ENCODE measurements at places on chromosomes 1 and 21.

DNA sequence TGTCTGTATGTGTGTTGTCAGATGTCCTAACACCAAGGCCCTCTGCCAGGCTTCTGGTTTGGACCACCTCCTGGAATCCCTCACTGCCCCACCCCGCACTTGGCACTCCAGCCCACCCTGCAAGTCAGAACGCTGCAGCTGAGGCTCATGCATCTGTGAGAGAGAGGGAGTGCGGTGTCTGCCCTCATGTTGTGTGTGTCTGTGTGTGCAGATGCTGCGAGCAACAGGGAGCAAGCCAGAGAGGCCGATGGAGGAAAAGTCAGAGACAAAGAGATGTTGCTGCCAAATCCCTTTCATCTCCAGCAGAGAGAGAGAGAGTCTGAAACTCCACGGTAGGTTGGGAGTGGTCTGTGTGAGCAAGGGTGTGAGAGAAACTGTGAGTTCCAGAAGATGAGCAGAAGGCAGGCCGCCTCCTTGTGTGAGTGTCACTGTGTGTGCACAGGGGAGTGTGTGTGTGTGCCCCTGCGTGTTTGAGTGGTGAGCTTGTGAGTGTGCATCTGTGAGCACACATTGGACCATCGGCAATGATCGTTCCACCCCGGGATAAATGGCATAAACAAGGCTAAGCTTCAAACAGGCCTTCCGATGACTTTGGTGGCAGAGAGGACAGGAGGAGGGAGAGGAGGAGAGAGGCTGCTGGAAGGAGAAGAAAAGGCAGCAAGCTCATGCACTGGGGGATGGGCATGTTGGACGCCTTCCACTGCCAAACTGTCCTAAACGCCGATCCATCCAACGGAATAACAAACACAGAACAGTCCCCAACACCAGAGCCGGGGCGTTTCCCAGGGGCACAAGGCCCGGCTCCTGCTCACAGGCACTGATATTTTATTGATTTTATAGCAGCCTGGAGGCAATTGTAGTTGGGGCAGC lies 99.2 kb upstream of the GRIK3 start:
- no peak for DNase-seq

- no peak for DNase-seq
These were observed 35.7 kb upstream of the CAP1 start for GRCh38 chr1:40004857-40005256.

DNA sequence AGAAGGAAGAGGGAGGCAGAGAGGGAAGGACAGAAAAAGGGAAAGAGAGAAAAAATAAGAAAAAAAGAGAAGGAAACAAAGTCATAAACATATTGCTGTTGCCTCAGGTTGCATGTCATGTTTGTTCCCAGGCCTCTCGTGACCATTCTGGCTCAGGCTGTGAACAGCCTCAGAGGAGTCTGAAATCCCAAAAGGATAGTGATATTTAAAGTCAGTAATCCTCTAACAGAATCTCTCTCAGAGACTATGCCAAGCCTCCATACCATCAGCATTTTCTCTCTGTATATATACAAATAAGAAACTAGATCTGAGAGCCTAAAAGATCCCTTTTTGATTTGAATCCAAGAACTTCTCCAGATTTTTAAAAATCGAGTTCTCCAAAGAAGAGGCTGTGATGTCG lies 35.2 kb downstream of the GORAB start:
- DNase-seq: no peak

- DNase-seq: peak; percentile 30
These were observed 63.4 kb upstream of the NEK2 start for GRCh38 chr1:211738691-211739301.

GRCh38 chr1:56295949-56296929 lies 283.1 kb downstream of the PLPP3 start:
- DNase-seq: no peak

DNA sequence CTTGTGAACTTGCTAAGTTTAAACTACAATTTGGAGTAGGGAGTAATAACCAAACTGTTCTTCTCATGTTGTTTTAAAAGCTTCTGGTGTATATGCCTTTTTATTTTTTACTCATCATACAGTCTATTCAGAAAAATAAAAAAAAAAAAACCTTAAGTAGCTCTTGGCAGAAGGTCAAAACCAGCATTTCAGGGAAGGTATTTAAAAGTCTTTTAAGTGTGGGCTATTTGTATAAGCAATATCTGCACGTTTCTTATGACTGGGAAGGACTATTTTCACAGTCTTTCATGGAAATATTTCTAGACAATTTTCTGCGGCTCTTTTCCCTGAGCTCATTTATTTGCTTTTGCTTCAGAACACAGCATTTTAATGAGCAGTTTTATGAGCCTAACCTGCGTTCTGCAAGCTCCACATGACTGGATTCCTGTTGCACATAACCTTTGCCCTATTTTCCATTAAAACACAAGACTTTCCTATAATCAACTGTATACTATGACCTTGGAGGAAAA lies 60.9 kb upstream of the C1orf105 start:
- DNase-seq: no peak

DNA sequence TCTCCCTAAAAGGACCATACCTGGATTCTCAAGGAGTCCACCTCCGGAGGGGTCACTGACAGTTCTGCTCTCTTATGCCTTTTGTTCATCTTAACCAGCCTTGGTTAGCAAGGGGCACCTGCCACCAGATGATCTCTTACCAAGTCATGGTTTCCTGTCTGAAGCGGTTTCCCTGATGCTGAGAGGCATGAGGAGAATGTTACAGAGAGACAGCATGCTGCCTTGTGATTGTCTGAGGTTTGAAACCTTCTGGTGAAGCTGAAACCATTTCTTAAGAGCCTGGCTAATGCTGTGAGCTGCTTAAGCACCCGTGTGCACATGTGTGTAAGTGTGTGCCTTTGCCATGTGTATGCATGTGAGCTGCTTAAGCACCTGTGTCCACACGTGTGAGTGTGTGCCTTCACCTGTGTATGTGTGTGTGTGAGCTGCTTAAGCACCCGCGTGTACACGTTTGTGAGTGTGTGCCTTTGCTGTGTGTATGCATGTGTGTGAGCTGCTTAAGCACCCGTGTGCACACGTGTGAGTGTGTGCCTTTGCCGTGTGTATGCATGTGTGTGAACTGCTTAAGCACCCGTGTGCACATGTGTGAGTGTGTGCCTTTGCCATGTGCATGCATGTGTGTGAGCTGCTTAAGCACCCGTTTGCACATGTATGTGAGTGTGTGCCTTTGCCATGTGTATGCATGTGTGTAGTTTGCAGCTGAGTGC lies 136.4 kb upstream of the COL6A1 start:
- DNase-seq: no peak

DNA sequence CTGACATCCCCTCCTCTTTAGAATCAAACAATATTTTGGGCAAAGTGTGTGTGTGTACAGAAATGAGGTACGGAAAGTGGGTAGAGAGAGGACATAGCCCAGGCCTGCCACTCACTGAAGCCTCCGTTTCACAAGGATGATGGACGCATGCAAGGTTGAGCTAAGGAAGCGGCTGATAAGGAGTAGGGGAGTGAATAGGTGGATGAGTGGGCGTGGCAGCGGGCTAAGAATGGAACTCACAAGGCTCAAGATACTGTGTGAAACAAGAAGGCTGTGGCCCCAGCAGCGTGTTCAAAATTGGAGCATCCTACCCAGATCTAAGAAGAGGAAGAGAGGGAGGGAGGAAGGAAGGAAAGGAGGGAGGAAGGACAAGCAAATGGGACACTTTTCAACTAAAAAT lies 37.5 kb downstream of the VWA5B1 start:
- DNase-seq: no peak

- DNase-seq: no peak
These were observed 20.7 kb downstream of the CD34 start for GRCh38 chr1:207890136-207890738.

DNA sequence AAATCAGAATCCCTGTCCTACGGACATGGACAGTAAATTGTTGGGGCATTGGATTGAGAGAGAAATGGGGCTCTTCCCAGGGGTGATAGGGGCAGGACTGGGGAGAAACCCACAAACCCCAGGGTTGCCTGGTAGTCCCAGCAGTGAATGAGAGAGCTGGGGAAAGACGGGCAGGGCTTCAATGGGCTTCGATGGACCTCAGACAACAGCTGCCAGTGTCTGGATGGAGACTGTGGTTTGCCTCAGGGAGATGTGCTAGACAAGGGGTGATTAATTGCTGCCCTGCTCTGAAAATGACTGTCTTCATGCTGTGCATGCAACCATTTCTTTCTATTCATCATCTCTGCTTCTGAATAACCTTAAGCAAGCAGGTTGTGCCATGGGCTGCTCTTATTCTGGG lies 7.4 kb downstream of the GPR25 start:
- DNase-seq: peak; percentile 26

- peak; percentile 35 for DNase-seq
These were observed 618.3 kb downstream of the SMYD3 start for GRCh38 chr1:245888809-245889208.

GRCh38 chr1:223313415-223313754 lies 50.6 kb downstream of the SUSD4 start:
- no peak for DNase-seq

GRCh38 chr1:42046761-42047507 lies 106.3 kb upstream of the GUCA2B start:
- DNase-seq: no peak

GRCh38 chr21:25323356-25323949 lies 283.8 kb downstream of the MRPL39 start:
- DNase-seq: no peak

DNA sequence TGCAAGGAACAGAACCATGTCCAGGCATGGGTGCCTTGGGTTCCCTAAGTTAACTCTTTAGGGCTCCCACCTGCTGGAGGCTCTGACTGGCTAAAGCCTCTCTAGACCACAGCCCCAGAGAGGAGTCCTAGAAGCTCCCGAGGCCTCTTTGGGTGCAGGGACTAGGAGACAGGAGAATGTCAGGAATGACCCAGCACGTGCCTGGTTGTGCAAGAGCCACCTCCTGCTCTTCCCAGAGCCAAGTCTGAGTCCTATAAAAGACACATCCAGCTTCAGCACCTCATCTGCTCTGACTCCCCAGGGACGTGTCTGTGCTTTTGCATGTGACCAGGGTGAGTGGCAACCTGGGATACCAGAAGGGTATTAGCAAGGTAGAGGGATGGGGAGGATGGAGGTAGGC lies at the start of gene LCE2D:
TSS of gene LCE2D (plus strand) at position 283 of the 400 bp plus-strand sequence. CDS start 726 bp downstream, outside the sequence.
- no peak for DNase-seq

DNA sequence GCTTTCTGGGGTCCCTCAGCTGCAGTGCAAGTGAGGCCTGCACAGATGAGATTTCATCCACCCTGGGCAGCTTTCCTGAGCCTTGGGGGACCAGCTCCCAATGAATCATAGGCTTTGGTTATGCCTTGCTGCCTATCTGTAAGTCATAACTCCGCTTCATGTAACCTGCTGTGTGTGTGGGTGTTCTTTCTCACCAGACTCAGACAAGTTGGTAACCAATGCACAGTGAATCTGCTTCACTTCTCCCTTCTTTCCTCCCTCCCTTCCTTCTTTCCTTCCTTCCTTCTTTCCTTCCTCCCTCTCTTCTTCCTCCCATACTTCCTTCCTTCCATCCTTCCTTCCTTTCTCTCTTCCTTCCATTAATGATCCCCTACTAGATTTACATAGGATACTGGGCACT lies 34.4 kb upstream of the PSMB2 start:
- no peak for DNase-seq

DNA sequence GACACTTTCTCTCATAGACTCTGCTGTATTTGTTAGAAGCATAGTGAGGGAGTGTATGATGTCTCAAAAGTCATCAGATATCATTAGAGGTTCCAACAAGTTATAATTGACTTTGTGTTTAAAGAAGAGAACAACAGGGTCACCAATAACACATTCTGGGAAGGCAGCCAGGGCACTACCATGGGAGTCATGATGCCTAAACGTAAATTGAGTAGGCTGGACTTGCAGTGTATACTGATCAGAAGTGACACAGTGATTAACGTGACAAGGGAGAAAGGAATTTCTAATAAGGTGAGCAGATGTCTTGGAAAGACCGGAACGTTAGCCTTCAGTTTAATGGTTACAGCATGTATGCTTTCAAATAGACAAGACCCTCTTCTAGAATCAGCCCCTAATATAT lies 973.2 kb downstream of the NCAM2 start:
- DNase-seq: no peak

DNA sequence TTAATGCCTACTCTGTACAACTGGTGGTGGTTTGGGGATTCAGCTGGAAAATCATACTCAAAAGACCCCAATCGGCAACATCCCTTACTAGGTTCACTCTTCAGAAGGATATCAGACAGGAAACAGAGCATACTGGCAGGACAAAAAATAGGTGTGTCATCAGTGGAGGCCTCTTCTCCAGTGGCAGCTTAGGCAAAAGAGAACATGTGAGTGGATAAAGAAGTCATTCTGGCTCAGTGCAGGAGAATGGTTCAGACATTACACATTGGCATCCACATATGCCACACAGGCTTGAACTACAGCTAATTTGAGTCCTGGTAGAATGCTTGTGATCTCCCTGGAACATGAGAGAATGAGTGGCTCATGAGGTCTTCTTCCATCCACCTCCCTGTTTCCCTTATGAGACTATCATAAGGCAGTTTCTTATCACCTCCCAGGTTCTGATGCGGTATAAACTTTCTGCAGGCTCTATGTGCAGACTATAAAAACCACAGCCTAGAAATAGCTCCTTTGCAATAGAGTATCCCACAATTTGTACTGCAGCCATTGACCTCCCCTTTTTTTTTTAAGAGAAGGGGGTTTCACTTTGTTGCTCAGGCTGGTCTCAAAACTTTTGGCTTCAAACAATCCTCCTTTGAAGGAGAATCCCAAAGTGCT lies 24.7 kb downstream of the VAMP4 start:
- DNase-seq: no peak

DNA sequence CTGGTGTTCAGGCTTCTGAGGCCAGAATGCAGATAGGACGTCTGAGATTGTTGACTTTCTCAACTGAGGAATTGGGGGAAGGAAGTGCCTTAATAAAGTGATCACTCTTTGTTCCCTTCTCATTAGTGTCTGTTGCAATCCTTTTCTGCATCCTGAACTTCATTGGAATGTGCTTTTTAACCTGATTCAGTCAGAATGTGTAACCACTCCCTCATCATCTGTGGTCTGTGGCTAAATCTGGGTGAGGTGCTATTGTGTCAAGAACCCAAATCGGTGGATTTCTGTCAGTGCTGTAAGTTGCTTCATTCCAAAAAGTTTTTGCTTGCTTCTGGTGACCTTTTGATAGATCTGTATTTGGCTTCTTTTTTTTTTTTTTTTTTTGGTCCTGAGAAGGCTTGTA lies 38.2 kb downstream of the ARID1A start:
- DNase-seq: peak; percentile 55

- no peak for DNase-seq
These were observed 134.7 kb upstream of the VANGL1 start for GRCh38 chr1:115506924-115507589.

DNA sequence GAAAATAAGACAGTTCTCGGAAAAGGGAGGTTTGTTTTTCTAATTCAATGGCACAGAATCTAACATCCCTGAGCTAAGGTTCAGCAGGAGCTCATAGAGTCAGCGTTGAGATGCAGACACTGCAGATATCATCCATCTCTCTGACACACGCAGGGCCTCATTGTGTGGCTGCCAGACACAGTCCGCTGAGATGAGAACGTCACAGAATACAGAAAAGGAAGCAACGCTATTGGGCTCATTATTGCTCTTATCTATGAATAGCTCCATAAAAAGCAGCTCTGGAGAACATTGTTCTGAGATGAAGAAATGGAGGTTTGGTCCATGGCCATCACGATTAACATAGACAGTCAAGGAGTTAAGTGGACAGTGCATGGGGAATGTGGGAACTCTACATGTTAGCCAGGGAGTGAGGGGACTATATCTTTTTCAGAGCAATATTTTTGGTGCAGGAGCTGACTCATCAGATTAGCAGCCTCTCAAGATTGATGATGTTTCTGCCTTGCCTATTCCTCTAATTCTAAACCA lies 771.6 kb upstream of the CXADR start:
- no peak for DNase-seq

Measured in CD4-positive, alpha-beta T cell treated with Interleukin-2 at 100 ng/mL for 4 hours (primary cell).